ENCODE measurements at places on chromosomes 5 and 9.

DNA sequence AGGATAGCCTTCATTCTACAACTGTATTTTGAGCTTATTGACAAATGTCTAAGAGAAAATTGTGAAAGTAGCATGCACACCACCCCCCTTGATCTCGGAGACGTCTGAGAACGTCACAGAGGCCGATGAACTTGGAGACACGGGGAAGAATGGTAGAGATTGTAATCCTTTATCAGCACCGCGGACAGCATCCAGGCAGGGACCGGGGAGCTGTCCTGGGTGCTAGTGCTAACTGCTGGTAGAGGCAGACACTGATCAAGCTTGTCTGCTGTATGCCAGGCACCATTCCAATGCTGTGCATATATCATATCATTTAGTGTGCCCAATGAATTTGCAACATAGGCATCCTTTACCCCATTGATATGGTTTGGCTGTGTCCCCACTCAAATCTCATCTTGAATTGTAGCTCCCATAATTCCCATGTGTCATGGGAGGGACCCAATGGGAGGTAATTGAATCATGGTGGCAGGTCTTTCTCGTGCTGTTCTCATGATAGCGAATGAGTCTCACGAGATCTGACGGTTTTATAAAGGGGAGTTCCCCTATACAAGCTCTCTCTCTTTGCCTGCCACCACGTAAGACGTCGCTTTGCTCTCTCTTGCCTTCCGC is 98.8 kb downstream of the LHX2 start:
- DNase-seq, result peak; percentile 60

- no peak for DNase-seq
Observed at GRCh38 chr9:109797006-109797405, 17.0 kb downstream of the PALM2AKAP2 start.

GRCh38 chr5:147180751-147181150 is 54.1 kb upstream of the STK32A start:
- no peak for DNase-seq

- DNase-seq, result no peak
Observed at GRCh38 chr5:17436761-17437221, 61.2 kb upstream of the TAF11L2 start.

- no peak for DNase-seq
Observed at GRCh38 chr9:99474186-99474585, 252.1 kb downstream of the SEC61B start.

DNA sequence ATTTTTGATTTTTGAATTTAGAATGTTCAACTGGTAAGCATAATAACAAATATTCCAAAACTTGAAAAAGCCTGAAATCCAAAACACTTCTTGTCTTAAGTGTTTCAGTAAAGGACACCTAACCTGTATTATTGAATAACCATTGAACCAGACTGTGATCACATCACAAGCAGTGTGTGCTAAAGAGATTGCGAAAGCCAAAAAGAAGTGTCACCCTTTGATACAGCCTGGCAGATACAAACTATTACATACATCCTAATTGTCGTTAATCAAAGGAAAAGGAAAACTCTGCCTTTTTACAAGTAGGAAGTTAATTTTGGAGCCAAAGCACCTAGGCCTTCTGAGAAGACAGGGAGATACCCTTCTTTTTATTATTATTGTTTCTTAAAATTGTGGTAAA is 8.4 kb upstream of the FAM120AOS start:
- no peak for DNase-seq

DNA sequence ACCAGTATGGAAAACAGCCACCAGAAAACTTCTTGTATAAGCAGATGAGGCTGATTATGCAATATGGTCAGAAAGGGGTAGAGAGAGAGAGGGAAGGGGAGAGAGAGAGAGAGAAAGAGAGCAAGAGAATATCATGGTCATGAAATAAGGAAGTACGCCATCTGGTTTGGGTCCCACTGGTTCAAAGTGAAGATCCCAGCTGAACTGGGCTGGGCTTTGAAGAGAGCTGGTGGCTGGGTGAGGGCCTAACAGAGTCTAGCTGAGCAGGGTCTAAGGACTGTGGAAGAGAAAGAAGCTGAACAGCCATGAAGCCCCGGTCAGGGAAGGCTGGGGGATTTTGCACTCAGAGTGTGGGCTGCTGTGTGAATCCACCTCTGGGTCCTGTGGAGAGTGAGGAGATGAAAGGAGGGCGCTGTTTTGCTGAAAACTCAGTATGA is 14.6 kb downstream of the TRIM14 start:
- no peak for DNase-seq

GRCh38 chr5:39711821-39712220 is 287.0 kb upstream of the DAB2 start:
- DNase-seq, result no peak

DNA sequence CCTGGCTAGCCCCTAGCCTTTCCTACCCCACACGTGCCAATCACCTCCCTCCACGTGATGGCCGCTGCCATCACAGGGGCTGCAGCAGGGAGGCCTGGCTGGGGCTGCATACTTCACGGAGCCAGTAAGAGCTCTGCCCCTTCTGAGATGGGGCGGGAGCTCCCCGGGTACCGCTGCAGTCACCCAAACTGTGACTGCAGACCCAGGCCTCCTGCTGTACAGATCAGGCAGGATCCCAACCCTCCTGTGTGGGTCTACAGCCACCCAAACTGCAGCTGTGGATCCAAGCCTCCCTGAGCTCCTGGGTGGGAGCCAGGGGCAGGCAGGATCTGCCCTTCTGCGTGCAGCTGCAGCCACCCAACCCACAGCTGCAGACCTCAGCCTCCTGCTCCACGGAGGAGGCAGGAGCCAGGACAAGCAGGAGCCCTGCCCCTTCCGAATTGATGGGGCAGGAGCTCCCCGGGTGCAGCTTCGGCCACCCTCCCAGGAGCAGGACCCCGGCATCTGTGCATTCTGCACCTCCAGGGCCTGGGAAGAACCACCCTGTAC is 3.2 kb upstream of the BTNL9 start:
- no peak for DNase-seq

DNA sequence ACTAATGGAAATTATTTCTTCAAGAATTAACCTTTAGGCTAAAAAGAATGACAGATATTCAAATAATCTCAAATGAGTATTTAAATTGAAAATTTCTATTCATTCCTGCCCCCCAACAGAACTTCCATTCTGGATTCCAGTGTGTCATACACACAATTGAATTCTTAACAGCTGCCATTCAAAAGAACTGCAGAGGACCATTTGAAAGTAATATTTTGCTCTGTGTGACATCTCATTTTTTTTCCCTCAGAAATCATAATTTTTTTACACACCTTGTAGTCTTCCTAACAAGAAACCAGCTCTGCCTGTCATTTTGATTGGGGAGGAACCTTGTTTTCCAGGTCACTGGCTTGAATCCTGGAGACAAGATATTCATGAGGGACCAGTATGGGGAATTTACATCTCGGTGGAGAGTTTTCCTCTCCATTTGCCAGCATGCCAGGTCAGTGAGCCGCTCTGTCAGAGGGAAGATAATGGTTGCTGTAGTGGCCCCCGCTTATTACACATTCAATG is 358.7 kb upstream of the ITGA1 start:
- no peak for DNase-seq

GRCh38 chr9:87973730-87974292 is 522 bp downstream of the CDK20 start:
- no peak for DNase-seq

- DNase-seq, result no peak
Observed at GRCh38 chr9:69145144-69145715, 28.8 kb upstream of the TJP2 start.

DNA sequence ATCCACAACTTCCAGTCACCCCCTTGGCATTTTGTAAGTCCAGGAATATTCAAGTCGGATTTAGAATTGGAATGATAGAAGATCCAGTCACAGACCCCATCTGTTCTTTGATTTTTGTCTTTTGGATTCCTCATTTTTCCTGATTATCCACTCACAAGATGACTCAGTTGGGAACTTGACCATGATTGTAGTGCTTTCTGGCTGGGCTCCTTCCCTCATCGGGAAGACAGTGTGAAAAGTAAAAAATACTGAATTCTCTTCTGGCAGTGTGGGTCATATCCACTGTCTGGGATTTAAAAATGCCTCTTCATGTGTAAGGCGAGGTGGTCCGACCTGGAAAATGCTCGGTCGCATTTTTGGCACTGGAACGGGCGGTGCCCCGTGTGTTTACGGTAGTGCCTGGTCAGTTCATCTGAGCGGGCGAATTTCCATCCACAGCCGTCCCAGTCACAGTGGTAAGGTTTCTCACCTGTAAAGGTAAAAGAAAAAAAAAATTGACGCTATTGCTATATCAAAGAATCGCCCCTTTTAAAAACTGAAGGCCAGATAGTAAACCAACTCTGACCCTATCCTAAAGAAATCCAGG is 4.0 kb downstream of the KLF4 start:
- no peak for DNase-seq

- no peak for DNase-seq
Observed at GRCh38 chr5:116799401-116799800, 224.8 kb upstream of the SEMA6A start.

- DNase-seq, result no peak
Observed at GRCh38 chr9:2236850-2237249, 221.7 kb downstream of the SMARCA2 start.
